ENCODE measurements at places on chromosomes 6 and 20.

- peaks cover 2% of the 10 kb centered on the region for H3K4me1 ChIP-seq
- no peak overlapping the region for H3K4me3 ChIP-seq
- H3K27me3 ChIP-seq, result no peaks in the 10 kb centered on the region
- H3K36me3 ChIP-seq, result no peaks in the 10 kb centered on the region
- DNase-seq, result no peak
Observed at GRCh38 chr20:32648761-32649650, 24.7 kb downstream of the C20orf203 start.

DNA sequence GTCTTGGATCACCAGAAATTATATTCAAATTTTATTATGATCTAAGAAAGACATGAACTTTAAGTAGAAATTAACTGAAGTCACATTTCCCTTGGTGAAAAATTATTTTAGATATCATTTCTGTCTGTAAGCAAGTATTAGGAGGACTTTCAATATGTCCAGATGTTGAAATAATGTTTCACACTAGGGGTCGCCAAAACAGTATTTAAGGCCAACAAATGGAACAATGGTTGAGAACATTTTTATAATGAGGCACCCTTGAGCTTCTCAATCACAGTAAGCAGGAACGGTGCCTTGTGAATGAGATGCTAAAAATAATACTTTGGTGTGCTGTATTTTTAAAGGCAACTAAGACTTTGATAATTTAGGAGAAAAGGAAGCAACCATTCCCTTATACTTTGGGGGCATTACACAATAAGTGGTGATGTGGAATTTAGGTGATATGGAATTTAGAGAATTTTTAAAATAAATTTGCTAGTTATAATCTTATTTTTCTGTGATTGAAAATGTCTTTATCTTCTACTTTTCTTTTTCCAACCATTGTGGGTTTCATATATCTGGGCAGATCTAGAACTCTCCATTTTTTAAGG is 9.6 kb upstream of the SF3B5 start:
- no peaks in the 10 kb centered on the region for H3K4me1 ChIP-seq
- DNase-seq, result peak; percentile 86
- H3K27ac ChIP-seq, result no peak overlapping the region
- H3K4me3 ChIP-seq, result no peak overlapping the region

- no peak for DNase-seq
- H3K27ac ChIP-seq, result no peak overlapping the region
- no peak overlapping the region for H3K4me3 ChIP-seq
Observed at GRCh38 chr6:37221585-37222124, 35.9 kb upstream of the TBC1D22B start.

DNA sequence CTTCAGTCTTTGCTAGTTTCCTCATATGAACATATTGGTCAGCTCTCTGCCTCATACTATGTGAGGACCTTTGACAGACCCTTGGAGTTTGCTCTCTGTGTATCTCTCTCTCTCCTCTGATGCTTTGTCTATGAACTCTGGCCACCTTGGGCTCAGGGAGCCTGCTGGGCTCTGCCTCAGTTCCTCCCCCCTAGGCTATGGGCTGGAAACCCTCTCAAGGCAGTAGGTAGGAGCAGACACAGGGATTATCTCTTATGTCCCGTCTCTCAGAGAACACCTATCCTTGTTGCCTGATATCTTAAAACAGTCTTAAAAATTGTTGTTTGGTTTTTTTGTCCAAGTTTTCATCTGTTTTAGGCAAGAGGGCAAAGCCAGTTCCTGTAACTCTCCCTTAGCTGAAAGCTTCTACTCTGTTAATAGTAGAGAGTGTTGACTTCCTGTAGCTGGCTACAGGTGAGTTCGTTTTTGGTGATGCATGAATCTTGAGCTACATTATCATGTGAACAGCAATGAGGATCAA is 68.3 kb downstream of the BCAS1 start:
- no peak for DNase-seq
- H3K27me3 ChIP-seq, result no peaks in the 10 kb centered on the region
- no peak overlapping the region for H3K27ac ChIP-seq
- no peaks in the 10 kb centered on the region for H3K4me1 ChIP-seq
- no peaks in the 10 kb centered on the region for H3K36me3 ChIP-seq
- no peak overlapping the region for H3K4me3 ChIP-seq

DNA sequence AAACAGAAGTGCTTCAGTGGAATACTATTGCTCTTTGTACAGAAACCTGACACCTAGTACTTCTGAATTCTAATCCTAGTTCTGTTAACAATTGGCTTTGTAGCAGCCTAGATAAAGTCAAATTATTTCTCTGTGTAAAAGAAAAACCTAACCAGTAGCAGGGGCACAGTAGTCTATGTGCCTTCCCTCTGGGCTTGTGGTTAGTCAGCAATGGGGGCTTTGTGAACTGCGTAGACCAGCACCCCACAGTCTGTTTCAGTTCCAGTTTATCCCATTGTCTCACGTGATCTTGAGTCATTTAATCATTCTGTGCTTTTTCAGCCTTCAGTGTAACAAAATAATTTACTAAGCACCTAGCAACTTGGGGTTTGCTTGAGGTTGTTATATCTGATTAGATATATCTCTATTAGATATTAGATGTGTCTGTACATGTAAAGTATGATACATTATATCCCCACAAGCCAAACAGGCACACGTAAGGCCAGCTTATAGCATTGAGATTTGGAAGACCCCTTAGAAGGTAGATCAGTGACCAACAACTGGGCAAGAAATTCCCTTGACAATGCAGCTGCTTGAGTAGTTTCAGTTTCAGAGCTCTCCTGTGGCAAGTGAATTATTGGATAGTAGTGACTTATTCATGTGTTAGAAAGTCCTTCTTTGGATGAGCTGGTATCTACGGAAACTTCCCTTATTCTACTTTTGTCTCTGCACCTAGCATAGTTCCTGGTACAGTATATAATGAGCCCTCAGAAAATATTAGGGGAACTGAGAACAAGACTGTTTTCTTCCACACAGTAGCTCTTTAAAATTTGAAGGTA is 27.9 kb upstream of the CCR6 start:
- no peak overlapping the region for H3K4me3 ChIP-seq
- H3K27me3 ChIP-seq, result peaks cover 26% of the 10 kb centered on the region
- H3K36me3 ChIP-seq, result no peaks in the 10 kb centered on the region
- peak overlapping the region; percentile 36 for H3K27ac ChIP-seq

- H3K27ac ChIP-seq, result no peak overlapping the region
- H3K36me3 ChIP-seq, result no peaks in the 10 kb centered on the region
- no peak overlapping the region for H3K4me3 ChIP-seq
- H3K4me1 ChIP-seq, result peaks cover 37% of the 10 kb centered on the region
- no peaks in the 10 kb centered on the region for H3K27me3 ChIP-seq
- DNase-seq, result no peak
Observed at GRCh38 chr6:157644043-157644810, 178.8 kb upstream of the SNX9 start.

DNA sequence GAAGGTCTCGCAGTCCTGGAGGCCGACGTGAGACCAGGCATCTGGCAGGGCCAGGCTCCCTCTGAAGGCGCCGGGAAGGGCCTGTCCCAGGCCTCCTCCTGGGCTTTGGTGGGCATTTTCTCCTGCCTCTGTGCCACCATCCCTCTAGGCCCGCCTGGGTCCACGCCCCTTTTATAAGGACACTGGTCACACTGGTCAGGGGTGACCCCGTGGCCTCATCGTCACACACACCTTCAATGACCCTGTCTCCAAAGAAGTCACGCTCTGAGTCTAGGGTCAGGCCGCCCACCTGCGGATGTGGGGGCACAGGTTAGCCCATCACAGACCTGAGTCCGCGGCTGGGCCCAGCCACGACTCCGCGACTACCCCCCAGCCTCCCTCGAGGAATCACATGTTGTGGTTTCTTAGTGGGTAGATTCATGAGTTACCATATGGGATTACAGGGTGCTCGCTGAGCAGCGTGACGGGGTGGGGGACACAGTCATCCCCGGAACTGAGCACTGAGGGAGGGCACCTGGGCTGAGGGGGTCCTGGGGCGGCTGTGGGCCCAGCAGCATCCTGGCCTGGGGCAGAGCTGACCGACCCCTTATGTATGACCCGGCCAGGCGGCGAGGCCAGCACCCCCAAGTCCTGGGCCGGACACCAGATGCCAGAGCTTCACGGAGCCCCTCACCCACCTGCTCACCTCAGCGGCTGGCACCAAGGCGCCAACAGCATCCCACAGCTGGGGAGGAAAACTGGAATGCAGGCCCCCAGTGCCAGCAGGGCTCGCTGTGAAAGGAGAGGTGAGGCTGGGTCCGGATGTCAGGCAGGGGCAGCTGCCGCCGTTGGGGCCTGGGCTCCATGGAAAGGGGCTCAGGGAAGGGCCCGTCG is 115.9 kb downstream of the DLL1 start:
- no peak for DNase-seq
- H3K27me3 ChIP-seq, result no peaks in the 10 kb centered on the region
- no peaks in the 10 kb centered on the region for H3K36me3 ChIP-seq
- no peak overlapping the region for H3K4me3 ChIP-seq

DNA sequence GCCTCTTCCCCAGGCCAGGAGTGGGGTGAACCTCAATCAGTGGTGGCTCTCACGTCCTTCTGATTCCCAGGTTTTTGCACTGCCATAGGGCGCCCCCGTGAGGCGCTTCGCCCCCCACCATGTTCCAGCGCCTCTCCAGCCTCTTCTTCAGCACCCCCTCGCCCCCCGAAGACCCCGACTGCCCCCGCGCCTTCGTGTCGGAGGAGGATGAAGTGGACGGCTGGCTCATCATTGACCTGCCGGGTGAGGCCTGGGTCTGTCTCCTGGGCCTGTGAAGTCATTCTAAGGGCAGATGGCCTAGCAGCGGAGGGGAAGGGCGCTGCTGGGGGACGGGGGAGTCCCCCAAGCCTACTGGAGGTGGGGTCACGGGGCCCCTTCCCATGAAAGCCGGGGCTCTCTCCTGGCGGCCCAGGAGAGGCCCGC is 4.5 kb downstream of the TP53INP2 start:
- peaks cover 28% of the 10 kb centered on the region for H3K4me1 ChIP-seq
- no peak overlapping the region for H3K27ac ChIP-seq
- no peak for DNase-seq
- peak overlapping the region; percentile 77 for H3K4me3 ChIP-seq
- peaks cover 73% of the 10 kb centered on the region for H3K27me3 ChIP-seq

GRCh38 chr6:45445749-45446549 is 68.2 kb upstream of the SUPT3H start:
- peak overlapping the region; percentile 43 for H3K27ac ChIP-seq
- peaks cover 6% of the 10 kb centered on the region for H3K4me1 ChIP-seq
- H3K27me3 ChIP-seq, result peaks cover 2% of the 10 kb centered on the region
- no peak overlapping the region for H3K4me3 ChIP-seq

- no peak overlapping the region for H3K4me3 ChIP-seq
- no peak overlapping the region for H3K27ac ChIP-seq
- H3K4me1 ChIP-seq, result no peaks in the 10 kb centered on the region
Observed at GRCh38 chr6:131255434-131255833, 120.2 kb downstream of the AKAP7 start.

DNA sequence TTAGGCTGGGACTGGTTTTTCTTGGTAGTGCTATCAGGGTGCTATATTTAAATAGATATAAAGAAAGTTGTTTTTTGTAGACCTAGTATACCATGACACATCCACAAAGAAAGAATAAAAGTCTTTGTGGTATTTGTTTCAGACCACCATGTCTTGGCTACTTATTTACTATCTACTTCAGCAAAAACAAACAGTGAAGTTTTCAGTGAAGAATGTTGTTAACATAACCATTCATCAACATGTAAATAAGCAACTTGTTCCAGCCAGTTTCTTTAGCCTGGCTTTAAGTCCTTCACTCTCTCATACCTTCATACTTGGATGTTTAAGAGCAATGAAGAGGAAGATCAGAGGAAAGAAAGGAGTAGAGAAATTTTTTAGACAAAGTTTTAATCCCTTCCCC is 624.1 kb downstream of the CD109 start:
- no peaks in the 10 kb centered on the region for H3K36me3 ChIP-seq
- H3K4me1 ChIP-seq, result no peaks in the 10 kb centered on the region
- no peak overlapping the region for H3K27ac ChIP-seq
- no peaks in the 10 kb centered on the region for H3K27me3 ChIP-seq
- no peak for DNase-seq

DNA sequence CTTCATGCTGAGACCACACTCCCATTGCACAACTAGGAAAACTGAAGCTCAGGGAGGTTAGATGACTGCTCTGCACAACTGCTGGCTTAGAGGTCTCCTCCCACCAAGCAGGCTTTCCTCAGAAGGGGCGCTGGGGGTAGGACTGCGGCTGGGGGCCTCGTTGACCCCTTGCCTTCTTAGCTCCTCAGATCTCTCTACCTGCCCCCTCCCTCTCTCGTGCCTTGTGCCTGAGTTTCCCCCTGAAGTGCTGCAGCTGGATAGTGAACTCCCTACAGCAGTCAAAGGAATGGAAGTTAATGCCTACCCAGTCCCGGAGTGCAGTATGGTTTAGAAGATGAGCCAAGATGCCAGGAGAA is 149.8 kb downstream of the GRM4 start:
- no peak overlapping the region for H3K27ac ChIP-seq
- no peak for DNase-seq
- H3K4me3 ChIP-seq, result no peak overlapping the region
- H3K4me1 ChIP-seq, result no peaks in the 10 kb centered on the region
- no peaks in the 10 kb centered on the region for H3K36me3 ChIP-seq

DNA sequence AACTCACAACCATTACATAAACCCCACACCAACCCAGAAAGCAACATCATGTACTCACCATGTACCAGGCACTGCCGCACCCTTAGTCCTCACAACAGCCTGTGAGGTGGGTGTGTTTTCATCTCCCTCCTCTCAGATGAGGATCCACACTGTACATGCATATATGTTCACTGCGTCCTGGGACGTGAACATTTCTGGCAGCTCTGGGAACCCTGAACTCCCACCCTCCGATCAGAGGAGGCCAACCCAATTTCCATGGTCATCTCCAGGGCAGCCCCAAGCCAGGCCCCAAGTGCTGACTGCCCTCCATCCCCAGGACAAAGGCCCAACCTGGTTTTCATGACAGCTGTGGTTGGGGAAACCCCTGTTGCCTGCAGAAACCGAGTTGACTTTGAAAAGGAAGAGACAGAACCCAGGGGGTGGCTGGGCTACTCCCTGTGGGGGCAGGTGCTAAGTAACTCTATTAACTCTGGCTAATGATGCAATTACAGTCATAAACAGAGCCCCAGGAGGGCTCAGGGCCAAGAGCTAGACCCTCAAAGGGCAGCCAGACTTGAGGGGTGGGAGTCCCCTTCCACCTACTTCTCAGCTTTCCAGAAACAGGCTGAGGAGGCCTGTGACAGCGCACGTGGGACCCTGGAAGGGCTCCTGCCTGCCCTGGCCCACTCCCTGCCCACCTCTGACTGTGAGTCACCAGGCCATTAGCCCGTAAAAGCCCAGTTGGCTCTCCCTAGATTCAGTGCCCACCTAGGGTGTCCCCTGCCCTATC is 2.6 kb downstream of the TFEB start:
- H3K36me3 ChIP-seq, result no peaks in the 10 kb centered on the region
- H3K27me3 ChIP-seq, result peaks cover 25% of the 10 kb centered on the region
- no peak overlapping the region for H3K4me3 ChIP-seq
- peaks cover 7% of the 10 kb centered on the region for H3K4me1 ChIP-seq
- peak overlapping the region; percentile 66 for H3K27ac ChIP-seq

DNA sequence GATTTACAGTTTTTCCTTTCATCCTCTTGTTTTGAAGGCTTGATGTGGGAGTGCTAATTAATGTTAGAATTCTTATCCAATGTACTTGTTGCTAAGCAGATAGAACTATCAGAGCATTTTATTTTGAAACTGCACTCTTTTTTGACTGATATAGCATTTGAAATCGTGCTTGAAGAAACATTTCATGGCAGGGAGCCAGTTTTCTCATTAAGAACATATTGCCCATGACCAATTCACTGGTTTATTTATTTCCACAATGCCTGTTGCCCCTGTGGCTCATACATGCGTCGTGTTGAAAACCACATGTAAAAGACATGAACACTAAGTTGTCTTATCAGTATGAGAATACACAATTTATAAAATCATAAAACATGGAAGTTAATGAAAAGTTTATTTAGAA is 479.7 kb upstream of the FLRT3 start:
- H3K4me1 ChIP-seq, result no peaks in the 10 kb centered on the region
- DNase-seq, result no peak
- no peak overlapping the region for H3K27ac ChIP-seq
- no peaks in the 10 kb centered on the region for H3K27me3 ChIP-seq

Measured in thymus (tissue), 14 donors.